ENCODE measurements at places on chromosomes 2 and 18. TPM values are rescaled to one million over a fixed set of nuclear protein-coding genes. Genes with fewer than 3 reads are reported as not detected.

DNA sequence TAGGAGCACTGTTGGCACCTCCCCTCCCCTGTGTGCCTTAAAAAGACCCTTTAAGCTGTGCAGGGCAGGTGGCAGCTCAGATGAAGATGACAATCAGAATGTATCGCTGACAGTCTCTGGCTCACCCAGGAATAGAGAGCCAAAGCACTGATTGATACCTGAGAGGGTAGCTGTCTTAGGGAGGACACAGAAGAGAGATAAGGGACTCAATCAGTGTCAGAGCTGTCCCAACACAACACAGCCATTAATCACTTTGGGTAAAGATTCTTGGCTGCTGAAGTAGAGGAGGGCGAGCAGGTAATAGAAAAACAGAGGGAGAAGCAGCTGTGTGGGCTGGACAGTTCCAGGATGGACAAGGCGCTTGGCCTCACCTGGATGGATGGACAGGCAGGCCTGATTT lies 124.9 kb downstream of the NRP2 start:
- no peaks in the 10 kb centered on the region for H3K4me1 ChIP-seq
- no peak overlapping the region for H3K27ac ChIP-seq
- H3K4me3 ChIP-seq = no peak overlapping the region
- no peaks in the 10 kb centered on the region for H3K27me3 ChIP-seq
- no peaks in the 10 kb centered on the region for H3K36me3 ChIP-seq

GRCh38 chr2:6214471-6214870 lies 522.3 kb downstream of the SOX11 start:
- H3K27me3 ChIP-seq = no peaks in the 10 kb centered on the region
- no peak overlapping the region for H3K27ac ChIP-seq
- no peaks in the 10 kb centered on the region for H3K4me1 ChIP-seq
- H3K36me3 ChIP-seq = no peaks in the 10 kb centered on the region

DNA sequence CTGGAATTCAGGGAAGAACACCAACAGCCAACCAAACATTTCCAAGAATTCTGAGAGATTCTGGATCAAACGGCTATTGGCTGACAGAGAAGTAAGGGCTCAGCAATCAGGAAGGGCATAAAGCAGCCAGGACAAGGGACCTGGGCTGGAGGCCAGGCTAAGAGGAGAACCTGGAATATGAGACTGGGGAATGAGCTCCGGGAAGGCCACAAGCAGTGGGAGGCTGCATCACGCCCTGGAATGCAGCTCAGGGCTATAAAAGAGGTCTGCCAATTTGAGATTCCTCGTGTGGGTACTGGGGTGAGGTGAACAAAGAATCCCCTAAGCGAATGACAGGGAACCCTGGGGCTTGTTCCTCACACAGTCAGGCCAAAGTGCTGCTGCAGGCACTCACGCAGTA lies 60.4 kb downstream of the ANO7 start:
- H3K27me3 ChIP-seq = no peaks in the 10 kb centered on the region
- no peak for DNase-seq
- no peaks in the 10 kb centered on the region for H3K4me1 ChIP-seq
- H3K36me3 ChIP-seq = no peaks in the 10 kb centered on the region

DNA sequence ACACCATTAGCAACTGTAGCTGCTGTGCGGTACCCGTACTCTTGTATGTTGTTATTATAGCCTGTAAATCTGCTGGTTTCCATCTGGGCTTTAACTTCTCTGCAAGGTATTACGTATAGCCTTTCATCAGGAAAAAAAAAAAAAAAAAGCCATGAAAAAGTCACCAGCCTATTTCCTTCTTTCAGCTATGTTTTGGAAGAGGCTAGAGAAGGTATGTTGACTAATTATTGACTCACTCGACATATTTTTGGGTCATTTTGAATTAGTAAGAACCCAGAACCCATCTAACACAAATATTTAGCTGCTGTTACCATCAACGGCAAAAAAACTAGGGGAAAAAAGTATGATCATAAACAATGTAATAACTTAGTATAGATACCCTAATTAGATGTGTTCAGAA lies 1395.6 kb downstream of the SUCLG1 start:
- no peak overlapping the region for H3K4me3 ChIP-seq
- H3K4me1 ChIP-seq = no peaks in the 10 kb centered on the region
- no peaks in the 10 kb centered on the region for H3K36me3 ChIP-seq
- no peak for DNase-seq
- no peaks in the 10 kb centered on the region for H3K27me3 ChIP-seq

Gene CD8B2
- not detected for polyA plus RNA-seq

Gene ZNF385B
- 20.9 TPM for polyA plus RNA-seq

GRCh38 chr18:26940744-26941398 lies 75.4 kb upstream of the AQP4 start:
- H3K27ac ChIP-seq = no peak overlapping the region
- H3K4me3 ChIP-seq = no peak overlapping the region
- H3K27me3 ChIP-seq = no peaks in the 10 kb centered on the region
- DNase-seq = no peak
- no peaks in the 10 kb centered on the region for H3K4me1 ChIP-seq

GRCh38 chr2:15669375-15669910 lies 77.8 kb downstream of the DDX1 start:
- no peak overlapping the region for H3K27ac ChIP-seq
- H3K27me3 ChIP-seq = no peaks in the 10 kb centered on the region
- DNase-seq = no peak
- no peaks in the 10 kb centered on the region for H3K4me1 ChIP-seq
- no peaks in the 10 kb centered on the region for H3K36me3 ChIP-seq
- H3K4me3 ChIP-seq = no peak overlapping the region

DNA sequence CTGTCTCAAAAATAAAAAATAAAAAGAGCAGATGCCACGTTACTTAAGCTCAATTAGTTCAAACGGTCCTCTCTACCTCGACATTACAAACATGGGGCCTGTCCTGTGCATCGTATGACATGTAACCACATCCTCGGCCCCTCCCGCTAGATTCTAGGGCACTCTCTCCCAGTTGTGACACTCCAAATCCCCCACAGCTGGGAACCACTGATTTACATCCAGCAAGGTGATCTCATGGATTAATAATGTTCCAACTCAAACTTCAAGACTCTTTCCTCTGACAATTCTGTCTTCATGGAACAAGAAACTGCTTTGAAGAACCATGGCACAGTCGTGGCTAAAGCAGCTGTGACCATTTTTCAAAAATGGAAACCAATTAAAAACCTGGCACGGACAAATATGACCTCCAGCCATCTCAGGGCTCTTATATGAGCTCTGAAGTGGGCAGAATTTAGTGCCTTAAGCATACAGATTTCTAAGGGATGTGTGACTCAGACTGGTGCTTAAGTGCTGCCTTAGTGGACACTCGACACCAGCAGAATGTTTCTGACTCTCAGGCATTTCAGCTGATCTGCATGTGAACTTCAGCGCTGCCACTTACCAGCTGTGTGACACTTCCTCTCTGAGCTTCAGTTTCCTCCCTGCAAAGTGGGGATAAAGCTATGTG lies 31.7 kb upstream of the ASAP2 start:
- H3K36me3 ChIP-seq = no peaks in the 10 kb centered on the region
- no peaks in the 10 kb centered on the region for H3K27me3 ChIP-seq
- no peak for DNase-seq
- H3K4me3 ChIP-seq = no peak overlapping the region
- no peak overlapping the region for H3K27ac ChIP-seq

DNA sequence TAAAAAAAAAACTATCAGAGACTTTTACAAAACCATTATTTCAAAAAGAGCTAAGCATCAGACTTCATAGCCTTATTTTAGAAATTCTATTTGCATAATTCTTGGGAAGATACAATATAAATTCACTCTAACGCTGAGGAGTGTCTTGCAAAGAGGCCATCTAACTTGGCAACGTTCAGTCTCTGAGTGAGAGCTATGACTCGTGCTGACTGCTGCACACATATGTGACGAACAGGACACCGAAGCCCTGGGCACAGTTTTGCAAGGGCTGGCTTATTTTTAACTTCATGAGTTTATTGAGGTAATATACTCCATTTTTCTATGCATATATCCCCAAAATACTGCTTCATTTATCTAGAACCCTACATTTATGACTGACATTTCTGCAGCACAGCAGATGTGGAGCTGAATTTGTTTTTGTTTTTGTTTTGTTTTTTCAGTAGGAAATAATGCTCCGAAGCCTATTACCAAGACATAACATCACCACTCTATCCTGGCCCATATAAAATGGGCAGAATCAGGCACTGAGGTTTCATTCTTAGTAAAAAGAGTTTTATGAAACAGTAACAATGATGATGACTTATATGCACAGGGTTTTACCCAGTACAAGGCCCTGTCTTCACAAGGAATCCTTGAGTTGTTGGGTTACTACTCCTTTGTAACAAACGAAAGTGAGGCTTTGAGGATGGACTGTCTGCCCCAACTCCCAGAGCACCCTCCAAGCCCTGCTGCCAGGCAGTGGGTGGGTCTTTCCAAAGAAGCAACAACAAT lies 68.3 kb downstream of the CRACDL start:
- no peaks in the 10 kb centered on the region for H3K36me3 ChIP-seq
- no peaks in the 10 kb centered on the region for H3K27me3 ChIP-seq
- H3K4me1 ChIP-seq = no peaks in the 10 kb centered on the region
- H3K4me3 ChIP-seq = no peak overlapping the region
- no peak for DNase-seq
- H3K27ac ChIP-seq = no peak overlapping the region

GRCh38 chr2:43831543-43832294 lies 6.9 kb downstream of the ABCG5 start:
- no peaks in the 10 kb centered on the region for H3K27me3 ChIP-seq
- H3K4me1 ChIP-seq = no peaks in the 10 kb centered on the region
- H3K36me3 ChIP-seq = no peaks in the 10 kb centered on the region
- no peak overlapping the region for H3K27ac ChIP-seq

Gene TFCP2L1
- 0.17 TPM for polyA plus RNA-seq

DNA sequence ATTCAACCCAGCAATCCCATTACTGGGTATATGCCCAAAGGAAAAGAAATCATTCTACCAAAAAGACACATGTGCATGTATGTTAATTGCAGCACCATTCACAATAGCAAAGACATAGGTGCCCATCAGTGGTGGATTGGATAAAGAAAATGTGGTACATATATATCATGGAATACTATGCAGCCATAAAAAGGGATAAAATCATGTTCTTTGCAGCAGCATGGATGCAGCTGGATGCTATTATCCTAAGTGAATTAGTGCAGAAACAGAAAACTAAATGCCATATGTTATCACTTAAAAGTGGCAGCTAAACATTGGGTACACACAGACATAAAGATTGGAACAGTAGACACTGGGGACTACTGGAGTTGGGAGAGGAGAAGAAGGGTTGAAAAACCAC lies 82.2 kb downstream of the MYO3B start:
- no peak overlapping the region for H3K27ac ChIP-seq
- no peaks in the 10 kb centered on the region for H3K27me3 ChIP-seq
- H3K4me3 ChIP-seq = no peak overlapping the region
- no peaks in the 10 kb centered on the region for H3K4me1 ChIP-seq

Gene CHMP1B
- polyA plus RNA-seq = 31.9 TPM

- no peaks in the 10 kb centered on the region for H3K36me3 ChIP-seq
- no peak overlapping the region for H3K4me3 ChIP-seq
- H3K27me3 ChIP-seq = no peaks in the 10 kb centered on the region
- no peak for DNase-seq
- no peaks in the 10 kb centered on the region for H3K4me1 ChIP-seq
Measured at GRCh38 chr2:126827371-126827770, 71.3 kb upstream of the TEX51 start.

DNA sequence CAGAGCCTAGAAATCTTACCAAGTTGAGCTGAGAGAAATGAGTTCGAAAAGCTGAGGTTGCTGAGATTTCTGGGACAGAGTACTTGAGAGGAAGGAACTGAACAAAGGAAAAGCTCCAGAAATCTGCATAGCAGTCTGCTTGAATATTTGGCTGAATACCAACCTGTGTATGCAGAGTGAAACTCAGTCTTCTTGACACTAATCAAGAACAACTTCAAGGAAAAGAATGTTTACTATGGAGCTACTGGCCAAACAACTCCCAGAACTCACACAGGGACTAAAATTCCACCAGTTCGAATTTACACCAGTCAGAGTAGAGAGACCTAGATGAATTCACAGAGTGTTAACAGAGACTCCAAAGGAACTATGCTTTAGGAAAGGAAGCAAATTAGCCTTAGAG lies 66.5 kb downstream of the USP37 start:
- H3K36me3 ChIP-seq = no peaks in the 10 kb centered on the region
- no peak overlapping the region for H3K27ac ChIP-seq
- no peaks in the 10 kb centered on the region for H3K4me1 ChIP-seq
- H3K4me3 ChIP-seq = no peak overlapping the region
- DNase-seq = no peak
- H3K27me3 ChIP-seq = no peaks in the 10 kb centered on the region

- H3K4me1 ChIP-seq = no peaks in the 10 kb centered on the region
- H3K27me3 ChIP-seq = no peaks in the 10 kb centered on the region
- H3K27ac ChIP-seq = no peak overlapping the region
- H3K36me3 ChIP-seq = no peaks in the 10 kb centered on the region
- no peak overlapping the region for H3K4me3 ChIP-seq
Measured at GRCh38 chr2:64779117-64779690, 125.5 kb upstream of the SERTAD2 start.

DNA sequence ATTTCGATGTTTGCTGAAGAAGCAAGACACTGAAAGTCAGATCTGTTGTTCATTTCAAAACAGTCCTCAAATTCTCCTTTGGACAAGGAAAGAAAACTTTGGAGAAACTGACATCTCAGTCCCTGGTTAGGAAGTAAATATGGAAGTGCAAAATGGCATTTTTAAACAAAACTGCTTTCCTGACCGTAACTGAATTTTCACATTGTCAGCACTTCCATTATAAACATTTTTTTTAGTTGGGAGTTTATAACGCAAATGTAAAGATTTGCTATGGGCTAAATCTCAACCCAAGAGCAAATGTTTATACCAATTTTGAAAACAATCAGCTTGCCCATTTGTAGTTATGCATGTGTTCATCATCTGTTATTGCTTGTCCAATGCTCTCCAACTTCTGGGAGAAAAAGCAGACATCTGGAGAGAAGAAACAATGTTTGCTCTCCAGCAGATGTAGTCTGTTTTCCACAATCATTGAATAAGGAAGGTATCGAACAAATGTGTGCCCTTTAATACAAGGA lies 520.1 kb downstream of the ARHGAP15 start:
- no peaks in the 10 kb centered on the region for H3K4me1 ChIP-seq
- DNase-seq = no peak
- H3K4me3 ChIP-seq = no peak overlapping the region
- H3K27ac ChIP-seq = no peak overlapping the region
- H3K36me3 ChIP-seq = no peaks in the 10 kb centered on the region

DNA sequence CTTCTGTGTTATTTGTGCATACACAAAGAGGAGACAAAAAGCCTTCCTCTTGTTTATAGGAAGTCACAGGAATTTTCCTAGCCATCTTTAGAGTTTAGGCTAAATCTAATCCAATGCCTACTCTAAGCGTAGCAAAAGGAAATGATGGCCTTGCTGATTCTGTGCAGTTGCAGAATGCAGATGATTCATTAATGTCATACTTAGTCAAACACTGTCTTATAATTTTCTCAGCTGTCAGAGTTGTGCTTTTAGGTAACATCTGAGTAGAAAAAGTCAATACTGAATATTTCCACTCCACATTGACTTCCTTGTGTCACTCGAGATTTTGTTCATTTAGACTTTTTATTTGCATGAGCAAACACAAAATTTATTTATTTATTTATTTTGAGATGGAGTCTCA lies 157.9 kb upstream of the FOSL2 start:
- H3K27me3 ChIP-seq = no peaks in the 10 kb centered on the region
- H3K27ac ChIP-seq = no peak overlapping the region
- H3K36me3 ChIP-seq = no peaks in the 10 kb centered on the region
- H3K4me1 ChIP-seq = peaks cover 16% of the 10 kb centered on the region
- H3K4me3 ChIP-seq = no peak overlapping the region

Data from ovary (tissue), 10 donors.